ENCODE measurements at places on chromosomes 11 and 22.
A peak's percentile ranks its signal among the peaks of the same experiment; 100 is the strongest.

- DNase-seq = no peak
Measured at GRCh38 chr11:48106166-48106565, 110.4 kb upstream of the OR4B1 start.

DNA sequence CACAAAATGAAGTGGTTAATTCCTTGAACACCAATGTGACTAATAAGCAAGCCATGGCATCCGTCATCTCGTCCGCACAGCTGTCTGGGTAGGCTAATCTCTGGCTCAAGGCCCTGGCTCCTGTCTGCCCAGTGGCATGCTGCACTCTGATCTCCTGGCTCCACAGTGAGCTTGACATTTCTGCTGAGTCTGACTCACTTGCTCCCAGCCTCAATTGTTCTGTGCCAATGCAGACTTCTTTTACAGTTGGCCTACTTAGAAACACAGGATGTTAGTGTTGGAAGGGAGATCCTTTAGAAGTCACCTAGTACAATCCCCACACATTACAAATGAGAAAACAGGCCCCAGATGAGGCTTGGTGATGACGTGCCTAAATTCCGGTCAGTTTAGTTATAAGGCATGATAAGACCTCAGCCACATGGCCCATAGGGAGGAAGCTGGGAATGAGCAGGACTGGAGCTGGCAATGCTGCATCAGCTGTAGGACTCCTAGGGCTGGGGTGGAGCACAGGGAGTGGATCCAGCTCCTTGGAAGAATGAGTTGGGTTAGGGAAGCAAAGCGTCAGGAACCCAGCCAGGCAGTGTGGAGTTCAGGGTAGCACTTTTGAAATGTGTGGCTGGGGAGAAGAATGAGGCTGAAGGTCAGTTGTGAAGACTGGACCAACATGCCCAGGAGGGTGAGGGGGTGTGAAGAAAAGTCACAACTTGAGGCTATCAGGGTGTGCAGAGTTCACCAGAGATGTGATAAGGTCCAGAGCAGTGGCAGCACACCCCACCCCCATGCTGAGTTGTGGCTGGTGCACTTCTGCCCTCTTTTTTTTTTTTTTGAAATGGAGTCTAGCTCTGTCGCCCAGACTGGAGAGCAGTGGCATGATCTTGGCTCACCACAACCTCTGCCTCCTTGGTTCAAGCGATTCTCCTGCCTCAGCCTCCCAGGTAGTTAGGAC lies 70.2 kb upstream of the EED start:
- no peak for DNase-seq

- peak; percentile 79 for DNase-seq
Measured at GRCh38 chr11:74929431-74930363, 19.2 kb downstream of the XRRA1 start.

- DNase-seq = peak; percentile 79
Measured at GRCh38 chr11:63635762-63636465, 21.7 kb upstream of the PLAAT3 start.

GRCh38 chr11:73236205-73236765 lies 18.2 kb downstream of the P2RY2 start:
- no peak for DNase-seq

DNA sequence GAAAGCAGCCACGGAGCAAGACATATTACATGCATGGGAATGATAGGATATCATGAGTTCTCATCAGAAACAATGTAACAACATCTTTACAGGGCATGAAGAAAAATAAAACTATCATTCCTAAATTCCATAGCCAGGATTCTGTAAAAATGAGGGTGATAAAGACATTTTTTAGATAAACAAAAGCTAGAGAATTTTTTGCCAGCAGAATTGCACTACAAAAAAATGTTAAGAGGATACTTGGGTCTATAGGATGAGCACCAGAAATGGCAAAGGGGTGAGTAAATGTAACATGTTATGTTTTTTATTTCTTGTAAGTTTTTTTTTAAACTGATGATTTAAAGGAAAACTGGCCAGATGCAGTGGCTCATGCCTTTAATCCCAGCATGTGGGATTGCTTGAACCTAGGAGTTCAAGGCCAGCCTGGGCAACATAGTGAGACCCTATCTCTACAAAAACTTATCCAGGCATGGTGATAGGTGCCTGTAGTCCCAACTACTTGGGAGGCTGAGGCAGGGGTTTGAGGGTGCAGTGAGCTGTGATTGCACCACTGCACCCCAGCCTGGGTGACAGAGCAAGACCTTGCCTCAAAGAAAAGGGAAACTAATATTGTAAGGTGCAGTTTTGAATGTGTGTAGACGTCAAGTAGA lies 33.2 kb downstream of the TBX1 start:
- no peak for DNase-seq

- no peak for DNase-seq
Measured at GRCh38 chr11:28009388-28009787, 98.6 kb downstream of the KIF18A start.

- peak; percentile 13 for DNase-seq
Measured at GRCh38 chr11:101915791-101916291, 481 bp downstream of the ANGPTL5 start.

DNA sequence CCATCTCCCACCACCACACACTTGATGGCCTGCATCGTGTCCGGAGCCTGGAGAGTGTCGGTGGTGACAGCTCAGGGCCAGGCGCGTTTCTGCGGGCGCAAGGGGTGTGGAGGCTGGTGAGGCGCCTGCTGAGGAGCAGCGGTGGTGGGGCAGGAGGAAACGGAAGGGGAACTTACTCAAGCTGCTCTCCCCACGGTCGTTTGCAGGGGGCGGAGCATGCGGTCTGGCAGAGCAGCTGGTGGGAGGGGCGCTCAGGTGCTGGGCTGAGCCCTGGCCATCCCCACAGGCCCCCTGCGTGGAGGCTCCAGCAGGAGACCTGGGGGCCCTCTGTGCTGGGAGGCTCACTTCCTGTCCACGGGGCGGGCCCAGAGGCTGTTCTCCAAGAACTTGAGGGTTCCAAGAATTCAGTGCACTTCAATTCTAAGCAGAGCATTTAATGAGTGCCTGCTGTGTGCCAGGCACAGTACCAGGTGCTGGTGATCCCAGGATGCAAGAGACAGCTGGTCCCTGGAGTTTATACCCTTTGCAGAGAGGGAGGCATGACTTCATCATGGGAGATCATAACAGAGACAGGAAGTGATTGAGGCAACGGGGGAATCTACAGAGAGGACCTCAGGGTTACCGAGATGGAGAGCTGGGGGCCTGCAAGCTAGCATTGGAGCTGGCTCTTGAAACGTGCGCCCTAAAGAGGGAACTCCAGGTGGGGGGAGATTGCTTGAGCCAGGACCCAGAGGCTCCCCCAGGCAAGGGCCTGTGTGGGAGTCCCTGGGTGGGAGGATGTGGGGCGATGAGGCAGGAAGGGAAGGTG lies at the start of gene RAC2:
Gene RAC2 (minus strand): TSS at position 156 of the 808 bp plus-strand sequence. CDS start 121 bp downstream, at position 35.
- DNase-seq = peak; percentile 91

- peak; percentile 96 for DNase-seq
Measured at GRCh38 chr11:58578136-58578634, 678 bp upstream of the ZFP91 start.

DNA sequence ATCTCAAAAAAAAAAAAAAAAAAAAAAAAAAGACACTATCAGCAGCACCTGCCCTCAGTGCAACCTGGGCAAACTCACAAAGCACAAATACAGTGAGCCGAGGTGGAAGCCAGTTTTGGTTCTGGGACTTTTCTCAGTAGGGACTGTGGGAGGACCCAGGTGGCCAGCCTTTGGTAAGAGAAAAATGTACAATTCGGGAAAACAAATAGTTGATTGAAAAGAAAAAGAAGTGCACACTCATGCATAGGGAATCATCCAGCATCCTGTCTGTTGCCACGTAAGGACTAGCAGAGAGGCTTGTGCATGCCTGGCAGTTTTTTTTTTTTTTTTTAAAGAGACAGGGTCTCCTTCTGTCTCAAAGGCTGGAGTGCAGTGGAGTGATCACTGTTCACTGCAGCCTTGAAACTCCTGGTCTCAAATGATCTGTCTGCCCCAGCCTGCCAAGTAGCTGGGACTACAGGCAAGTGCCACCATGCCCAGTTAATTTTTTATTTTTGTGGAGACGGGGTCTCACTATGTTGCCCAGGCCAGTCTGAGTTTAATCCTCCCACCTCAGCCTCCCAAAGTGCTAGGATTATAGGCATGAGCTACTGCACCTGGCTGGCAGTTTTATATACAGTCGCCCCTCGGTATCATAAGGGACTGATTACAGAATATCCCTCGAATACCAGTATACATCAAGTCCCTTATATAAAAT lies 36.7 kb downstream of the TPST2 start:
- no peak for DNase-seq
